Subcutaneous preadipocyte (primary cell): ENCODE measurements at places on chromosomes 1 and 21. TPM values are rescaled to one million over a fixed set of nuclear protein-coding genes. Genes with fewer than 3 reads are reported as not detected.

LRRC38 gene
- not detected in 2 replicates for total RNA-seq

INSRR gene
- total RNA-seq, result not detected in 2 replicates

CLCA4 gene
- total RNA-seq, result not detected in 2 replicates

CACNA1S gene
- total RNA-seq, result not detected in 2 replicates

ITLN2 gene
- total RNA-seq, result not detected in 2 replicates

COL16A1 gene
- total RNA-seq, result 50.0 and 58.5 TPM in 2 replicates

GOLT1A gene
- total RNA-seq, result not detected in 2 replicates

TMEM39B gene
- 7.3 and 10.2 TPM in 2 replicates for total RNA-seq

TRAF3IP3 gene
- total RNA-seq, result not detected in 2 replicates
